ENCODE measurements at places on chromosomes 12 and 14. TPM values are rescaled to one million over a fixed set of nuclear protein-coding genes. Genes with fewer than 3 reads are reported as not detected.

PTPN21 gene
- 6.1 TPM for total RNA-seq

CEBPE gene
- not detected for total RNA-seq

BCAT1 gene
- 48.5 TPM for total RNA-seq

CD69 gene
- total RNA-seq = not detected

PMEL gene
- total RNA-seq = not detected

PPFIBP1 gene
- 69.3 TPM for total RNA-seq

GAS2L3 gene
- total RNA-seq = 66.0 TPM

RALGAPA1 gene
- 150 TPM for total RNA-seq

NUBPL gene
- total RNA-seq = 15.1 TPM

- DNase-seq = no peak
Measured at GRCh38 chr14:55832974-55833373, 253.0 kb downstream of the KTN1 start.

DNA sequence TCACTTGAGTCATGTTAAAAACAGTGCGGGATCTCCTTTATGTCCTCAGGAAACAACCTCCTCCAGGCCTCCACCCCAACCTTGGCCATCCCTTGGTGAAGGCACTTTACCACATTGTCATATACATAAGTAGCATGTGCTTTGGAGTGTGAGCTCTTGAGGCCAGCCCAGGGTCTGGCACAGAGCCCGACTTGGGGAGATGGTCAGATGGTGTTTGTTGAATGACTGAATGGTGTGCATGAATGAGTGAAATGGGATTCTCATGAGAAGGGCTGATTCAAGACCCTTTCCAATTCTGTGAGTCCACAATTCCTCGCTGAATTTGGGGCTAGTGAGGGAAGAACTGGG lies 52.9 kb upstream of the DLK1 start:
- no peak for DNase-seq

DNA sequence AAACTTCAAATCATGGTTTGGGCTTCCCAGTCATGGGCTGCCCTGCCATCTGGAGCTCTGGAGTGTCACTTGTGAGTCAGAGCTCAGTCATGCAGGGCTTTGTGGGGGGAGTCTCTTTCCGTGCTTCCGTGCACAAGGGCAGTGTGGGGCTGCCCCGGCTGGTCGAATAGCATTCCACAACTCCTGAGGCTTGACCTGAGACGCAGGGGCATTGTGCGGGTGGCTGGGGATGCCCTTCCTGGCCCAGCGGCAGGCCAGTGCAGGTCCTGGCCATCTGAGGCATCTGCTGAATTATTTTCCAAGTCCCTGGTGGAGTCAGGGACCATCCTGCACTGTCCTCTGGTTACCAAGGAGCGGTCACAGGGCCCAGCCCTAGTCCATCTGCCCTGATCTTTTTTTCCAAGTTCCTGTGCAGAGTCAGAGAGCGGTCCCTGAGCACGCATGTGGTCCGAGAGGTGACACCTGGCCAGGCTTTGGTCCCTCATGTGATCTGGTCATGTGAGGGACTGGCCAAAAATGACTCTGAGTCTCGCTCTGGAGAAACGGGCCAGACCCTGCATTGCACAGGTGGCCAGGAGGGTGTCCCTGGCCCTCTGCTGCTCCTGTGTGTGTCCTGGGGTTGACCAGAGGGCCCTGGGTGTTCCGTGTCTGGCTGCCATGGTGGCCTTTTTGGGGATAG lies 167.0 kb upstream of the ALG10B start:
- no peak for DNase-seq

- no peak for DNase-seq
Measured at GRCh38 chr14:99862136-99862535, 68.9 kb downstream of the EML1 start.

- no peak for DNase-seq
Measured at GRCh38 chr14:38496092-38496491, 240.2 kb upstream of the CLEC14A start.

DNA sequence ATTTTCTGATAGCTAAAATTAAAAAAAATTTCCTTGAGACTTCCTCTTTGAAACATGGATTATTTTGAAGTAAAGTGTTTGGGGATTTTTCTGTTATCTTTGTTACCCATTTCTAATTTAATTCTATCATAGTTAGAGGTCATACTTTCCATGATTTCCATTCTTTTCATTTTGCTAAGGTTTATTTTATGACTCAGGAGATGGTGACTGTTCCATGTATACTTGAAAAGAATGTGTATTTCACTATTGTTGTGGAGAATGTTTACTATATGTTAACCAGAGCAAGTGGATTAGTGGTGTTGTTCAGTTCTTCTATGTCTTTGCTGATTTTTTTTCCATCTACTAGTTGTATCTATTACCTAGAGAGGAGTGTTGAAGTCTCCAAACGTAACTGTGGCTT lies 250.5 kb upstream of the PELI2 start:
- DNase-seq = no peak

- DNase-seq = no peak
Measured at GRCh38 chr14:99481745-99482099, 513 bp downstream of the CCNK start.

GRCh38 chr14:35911097-35911496 lies 85.0 kb downstream of the BRMS1L start:
- DNase-seq = no peak

GRCh38 chr12:116880817-116881324 lies 370 bp downstream of the HRK start:
- DNase-seq = peak; percentile 63

GRCh38 chr12:46506961-46507360 lies 134.4 kb upstream of the SLC38A2 start:
- DNase-seq = no peak

- DNase-seq = no peak
Measured at GRCh38 chr12:52413202-52413601, 7.1 kb upstream of the KRT82 start.

DNA sequence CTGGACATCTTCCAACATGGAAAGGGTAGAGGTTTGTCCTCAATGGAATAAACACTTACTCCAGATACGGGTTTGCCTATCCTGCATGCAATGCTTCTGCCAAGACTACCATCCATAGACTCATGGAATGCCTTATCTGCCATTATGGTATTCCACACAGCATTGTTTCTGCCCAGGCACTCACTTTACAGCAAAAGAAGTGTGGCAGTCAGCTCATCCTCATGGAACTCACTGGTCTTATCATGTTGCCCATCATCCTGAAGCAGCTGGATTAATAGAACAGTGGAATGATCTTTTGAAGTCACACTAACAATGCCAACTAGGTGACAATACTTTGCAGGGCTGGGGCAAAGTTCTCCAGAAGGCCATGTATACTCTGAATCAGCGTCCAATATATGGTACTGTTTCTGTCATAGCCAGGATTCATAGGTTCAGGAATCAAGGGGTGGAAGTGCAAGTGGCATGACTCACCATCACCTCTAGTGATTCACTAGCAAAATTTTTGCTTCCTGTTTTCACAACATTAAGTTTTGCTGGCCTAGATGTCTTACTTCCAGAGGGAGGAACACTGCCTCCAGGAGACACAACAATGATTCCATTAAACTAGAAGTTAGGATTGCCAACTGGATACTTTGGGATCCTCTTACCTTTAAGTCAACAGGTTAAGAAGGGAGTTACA lies 140.4 kb downstream of the SLC35F4 start:
- no peak for DNase-seq

GRCh38 chr14:103718572-103718971 lies 3.0 kb downstream of the ZFYVE21 start:
- no peak for DNase-seq

GRCh38 chr12:75489187-75489586 lies 8.6 kb downstream of the GLIPR1 start:
- no peak for DNase-seq

GRCh38 chr12:109758426-109759420 lies 45.1 kb downstream of the FAM222A start:
- DNase-seq = no peak

DNA sequence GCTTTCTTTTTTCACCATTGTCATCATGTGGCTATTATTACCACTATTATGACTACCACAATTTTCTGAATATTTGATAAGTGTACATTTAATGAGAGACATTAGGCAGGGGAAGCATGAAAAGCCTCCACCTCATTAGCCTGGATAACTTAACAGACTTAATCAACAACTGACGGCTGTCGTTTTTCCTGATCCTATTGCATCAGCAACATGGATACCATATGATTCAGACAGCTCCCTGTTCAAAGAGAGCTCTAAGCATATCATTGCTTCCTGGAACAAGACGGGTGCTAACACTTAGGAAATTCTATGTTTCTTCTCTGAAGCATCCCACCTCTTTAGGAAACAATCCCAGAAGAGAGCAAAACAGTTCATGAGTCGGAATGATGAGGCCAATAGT lies 765.2 kb downstream of the NOVA1 start:
- no peak for DNase-seq

GRCh38 chr14:28057359-28058296 lies 709.0 kb upstream of the FOXG1 start:
- DNase-seq = no peak

DNA sequence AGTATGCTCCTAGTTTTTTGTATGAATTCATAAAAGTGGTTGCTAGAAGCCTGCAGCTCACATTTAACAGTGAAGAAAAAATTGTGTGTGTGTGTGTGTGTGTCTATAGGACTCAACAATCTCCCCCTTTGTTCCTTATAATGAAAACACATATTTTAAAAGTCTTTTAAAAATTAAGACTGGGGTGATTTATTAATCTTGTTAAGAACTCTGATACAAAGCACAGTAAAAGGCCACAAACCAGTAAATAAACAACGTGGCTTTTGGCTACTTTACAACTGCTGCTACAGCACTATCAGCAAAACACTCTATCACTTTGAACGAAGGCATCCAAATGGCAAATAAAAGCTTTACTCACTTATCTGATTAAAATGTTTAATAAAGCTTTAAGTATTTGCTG lies 594 bp upstream of the VCPKMT start:
- no peak for DNase-seq

GRCh38 chr14:76510181-76510580 lies 134.2 kb downstream of the ESRRB start:
- no peak for DNase-seq

DNA sequence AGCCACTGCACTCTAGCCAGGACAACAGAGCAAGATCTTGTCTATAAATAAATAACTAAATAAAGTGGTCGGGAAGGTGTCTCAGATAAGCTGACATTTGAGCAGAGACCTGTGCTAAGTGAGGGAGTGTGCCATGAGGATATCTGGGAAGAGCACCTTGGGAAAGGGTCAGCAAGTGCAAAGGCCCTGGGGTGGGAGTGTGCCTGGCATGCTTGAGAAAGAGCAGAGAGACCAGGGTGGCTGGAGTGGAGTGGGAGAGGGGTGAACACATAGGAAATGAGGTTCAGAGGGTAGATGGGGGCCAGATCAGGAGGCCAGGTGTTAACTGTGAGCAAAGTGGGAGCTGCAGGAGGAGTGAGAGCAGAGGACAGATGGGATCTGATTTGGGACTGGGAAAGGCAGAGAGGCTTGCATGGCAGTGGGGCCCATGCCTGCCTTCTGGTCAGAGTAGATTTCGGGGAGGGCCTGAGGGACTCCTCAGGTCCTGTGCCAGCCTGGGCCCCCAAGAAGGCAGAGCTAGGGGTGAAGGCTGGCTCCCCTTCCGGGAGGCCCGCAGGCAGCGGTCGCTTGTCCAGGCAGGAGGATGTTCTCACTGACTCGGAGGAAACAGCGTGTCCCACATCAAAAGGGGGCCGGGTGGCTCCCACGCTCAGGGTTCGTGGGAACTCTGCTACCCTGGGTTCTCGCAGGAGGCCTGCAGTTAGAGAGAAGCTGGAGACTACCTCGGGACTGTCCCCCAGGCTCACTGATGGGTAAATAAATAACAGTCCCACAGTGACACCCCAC lies 32.6 kb downstream of the DTX1 start:
- no peak for DNase-seq

DNA sequence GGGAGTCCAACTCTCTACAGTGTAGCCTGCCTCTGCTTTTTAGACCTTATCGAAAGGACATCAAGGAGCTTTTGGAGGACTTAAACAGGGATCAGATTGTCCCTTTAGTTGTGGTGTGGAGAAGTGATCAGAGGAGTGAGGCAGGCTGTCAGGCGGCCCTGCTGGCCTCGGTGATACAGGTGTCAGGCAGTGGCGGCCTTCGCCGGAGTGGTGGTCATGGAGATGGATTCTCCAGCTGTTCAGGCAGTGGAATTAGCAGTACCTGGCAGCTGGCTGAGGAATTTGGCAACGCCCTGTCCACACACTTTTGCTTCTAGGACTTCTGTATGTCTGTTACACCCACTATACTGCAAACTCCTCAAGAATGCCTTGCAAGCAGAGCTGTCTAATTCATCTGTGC lies 4.2 kb upstream of the CLMN start:
- DNase-seq = no peak

GRCh38 chr14:70735043-70735442 lies 74.3 kb downstream of the MAP3K9 start:
- no peak for DNase-seq

- DNase-seq = no peak
Measured at GRCh38 chr12:57098546-57098945, 9.6 kb downstream of the NAB2 start.

DNA sequence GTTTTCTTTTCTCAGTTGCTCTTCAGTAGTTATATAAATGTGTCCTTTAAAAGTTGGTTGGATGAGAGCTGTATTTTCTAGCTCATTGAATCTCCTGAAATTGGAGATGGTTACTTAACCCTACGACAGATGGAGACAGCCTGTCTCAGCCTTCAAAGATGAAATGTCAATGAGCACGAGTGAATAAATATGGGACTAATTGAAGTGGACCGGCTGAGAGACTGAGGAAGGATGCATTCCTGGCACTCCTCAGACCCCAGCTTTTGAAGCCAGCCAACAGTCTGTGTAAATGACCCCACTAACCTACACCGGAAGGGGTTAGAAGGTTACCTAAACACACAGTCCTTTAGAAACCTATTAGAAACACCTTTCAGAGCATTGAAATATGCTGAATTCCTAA lies 46.6 kb downstream of the PDZRN4 start:
- no peak for DNase-seq

GRCh38 chr14:93033983-93034670 lies 81.6 kb downstream of the ITPK1 start:
- DNase-seq = peak; percentile 58

- DNase-seq = no peak
Measured at GRCh38 chr12:78209846-78210505, 379.3 kb downstream of the NAV3 start.

Measured in frontal cortex (tissue), 4 donors.